ENCODE measurements at places on chromosomes 4 and X.

- no peak for DNase-seq
Observed at GRCh38 chr4:26455571-26455970, 34.7 kb downstream of the CCKAR start.

GRCh38 chr4:27003642-27004113 lies 143.0 kb downstream of the STIM2 start:
- peak; percentile 45 for DNase-seq

GRCh38 chrX:122055460-122055859 lies 1008.0 kb downstream of the GLUD2 start:
- DNase-seq: no peak

DNA sequence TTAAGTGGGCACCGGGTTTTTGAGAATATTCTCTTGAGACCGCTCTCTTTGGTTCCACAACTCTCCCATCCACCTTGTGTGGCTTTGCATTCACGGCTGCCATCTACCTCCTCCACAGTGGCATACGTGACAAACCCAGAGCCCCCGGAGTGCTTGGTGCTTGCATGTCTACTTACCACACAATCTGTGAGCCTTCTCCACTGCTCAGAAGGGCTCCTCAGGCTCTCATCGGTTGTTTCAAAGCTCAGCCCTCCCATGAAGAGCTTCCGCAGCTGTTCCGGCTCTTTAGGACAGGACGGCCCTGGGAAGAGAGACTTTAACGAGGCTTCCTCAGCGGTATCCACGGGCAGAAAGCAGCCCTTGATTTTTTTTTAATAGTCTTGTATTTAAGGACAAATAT lies 167.6 kb upstream of the ANK2 start:
- DNase-seq: no peak

GRCh38 chrX:40244980-40245379 lies 147.2 kb upstream of the BCOR start:
- peak; percentile 54 for DNase-seq

GRCh38 chrX:145405012-145405411 lies 157.7 kb downstream of the SPANXN1 start:
- peak; percentile 2 for DNase-seq

Measured in mesenchymal stem cell (in vitro differentiated cells and primary cell).